ENCODE measurements at places on chromosomes 7 and 10.
A peak's percentile ranks its signal among the peaks of the same experiment; 100 is the strongest.

DNA sequence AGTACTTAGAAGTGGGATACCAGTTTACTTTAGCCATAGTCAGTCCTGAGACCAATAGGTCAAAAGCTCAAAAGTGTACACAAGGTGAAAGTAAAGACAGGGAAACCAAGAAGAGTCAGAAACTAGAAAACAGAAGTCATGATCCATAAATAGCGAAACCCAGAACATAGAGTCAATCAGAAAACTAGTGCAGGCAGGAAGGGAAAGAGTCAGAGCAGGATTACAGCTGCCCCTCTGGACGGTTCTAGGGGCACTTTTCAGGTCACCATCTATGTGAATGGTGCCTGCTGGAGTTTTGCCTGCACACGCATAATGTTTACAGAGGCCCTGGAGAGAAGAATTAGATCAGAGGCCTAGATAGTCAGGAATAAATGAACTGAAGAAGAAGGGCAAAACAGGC is 22.4 kb upstream of the DMTF1 start:
- DNase-seq: no peak

GRCh38 chr10:102467971-102468438 is 16.7 kb upstream of the C10orf95 start:
- no peak for DNase-seq

DNA sequence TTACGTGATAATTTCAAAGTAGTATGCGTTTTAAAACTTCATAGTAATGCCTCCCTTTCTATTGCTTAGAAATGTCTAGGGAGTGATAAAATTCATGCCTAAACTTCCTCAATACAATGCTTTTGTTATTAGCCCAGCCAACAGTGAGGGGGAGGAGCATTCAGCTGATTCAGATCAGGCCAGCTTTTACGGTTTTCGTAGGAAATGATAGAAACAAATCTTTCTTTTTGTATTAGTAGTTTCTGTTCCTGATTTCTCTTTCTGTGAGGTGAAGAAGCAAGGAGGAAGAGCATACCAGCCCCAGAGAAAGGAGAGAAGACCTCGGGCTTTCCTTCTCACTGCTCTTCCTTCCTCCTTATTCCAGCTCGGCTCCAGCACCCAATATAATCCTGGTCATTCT is 35.2 kb upstream of the ITPRID1 start:
- no peak for DNase-seq

DNA sequence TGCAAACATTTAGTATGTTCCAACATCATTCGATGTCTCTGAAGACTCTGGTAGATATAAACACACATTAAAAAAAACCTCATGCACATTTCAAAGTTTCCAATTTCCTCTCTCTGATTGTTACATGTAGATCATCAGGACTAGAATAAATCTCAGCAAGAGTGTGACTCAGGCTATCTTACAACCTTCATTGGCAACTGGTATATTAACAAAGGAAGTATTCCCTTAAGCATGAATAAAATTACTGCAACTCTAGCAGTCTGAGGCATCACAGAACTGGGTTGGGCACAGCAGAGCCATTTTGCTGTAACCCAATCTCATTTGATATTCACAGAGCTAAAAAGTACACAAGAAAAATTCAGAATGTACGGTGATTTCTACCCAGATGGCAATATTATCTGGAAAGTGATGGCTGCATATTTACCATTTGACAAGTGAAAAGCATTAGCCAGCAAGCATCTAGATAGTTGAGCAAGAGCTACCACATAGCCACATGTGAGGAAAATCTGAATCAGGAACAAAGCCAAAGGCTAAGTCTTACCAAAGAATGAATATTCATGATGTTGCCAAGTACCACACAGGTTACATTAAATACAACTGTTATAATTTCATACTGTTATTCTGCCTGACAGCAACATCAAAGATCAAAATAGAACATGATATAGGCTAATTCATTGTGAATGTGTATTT is 232.2 kb downstream of the CRPPA start:
- DNase-seq: no peak

- peak; percentile 44 for DNase-seq
Observed at GRCh38 chr7:131945313-131945911, 389.0 kb upstream of the PODXL start.

- DNase-seq: no peak
Observed at GRCh38 chr7:30922596-30922995, 10.9 kb downstream of the AQP1 start.

GRCh38 chr7:69761290-69761922 is 163.1 kb downstream of the AUTS2 start:
- DNase-seq: no peak

DNA sequence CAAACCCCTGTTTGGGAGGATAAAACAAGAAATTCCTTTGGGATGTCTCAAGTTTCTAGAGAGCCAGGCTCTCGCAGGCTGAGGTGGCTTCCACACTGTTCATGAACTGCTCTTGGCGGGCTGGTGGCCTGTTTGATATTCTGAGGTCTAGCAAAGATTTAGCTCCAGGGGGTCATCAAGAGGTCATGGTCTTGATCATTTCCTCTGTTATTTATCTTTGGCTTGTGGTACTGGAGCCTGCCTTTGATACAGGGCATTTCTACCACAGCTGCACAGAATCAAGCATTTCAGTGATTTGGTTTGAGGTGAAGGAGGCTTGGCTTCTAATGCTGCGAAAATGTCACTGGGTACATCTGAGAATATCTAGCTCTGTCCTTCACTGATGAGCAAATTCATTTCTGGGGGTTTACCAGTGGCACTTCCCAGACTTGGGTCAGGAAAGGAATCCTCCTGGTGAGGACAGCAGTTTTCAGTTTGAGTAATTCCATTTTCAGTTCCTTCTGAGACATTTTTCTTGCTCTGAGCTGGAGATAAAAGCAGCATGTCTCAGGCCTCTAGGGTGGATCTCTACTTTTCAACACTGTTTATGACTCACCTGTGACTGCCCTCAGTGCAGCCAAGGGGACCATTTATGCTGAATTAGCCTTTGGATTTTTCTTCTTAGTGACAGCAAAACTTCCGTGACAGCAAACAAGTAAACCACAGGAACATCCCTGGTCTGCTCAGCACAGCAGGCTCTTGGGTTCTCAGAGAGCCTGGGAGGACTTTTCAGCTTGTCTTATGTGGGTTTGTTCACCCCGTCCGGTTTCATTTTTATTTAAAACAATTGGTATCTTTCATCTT is 312.0 kb downstream of the RNLS start:
- peak; percentile 61 for DNase-seq

GRCh38 chr10:3293581-3294431 is 121.2 kb upstream of the PITRM1 start:
- no peak for DNase-seq

GRCh38 chr7:98287486-98287959 is 6.0 kb downstream of the BRI3 start:
- no peak for DNase-seq

- peak; percentile 77 for DNase-seq
Observed at GRCh38 chr10:119496273-119496672, 46.2 kb downstream of the RGS10 start.

DNA sequence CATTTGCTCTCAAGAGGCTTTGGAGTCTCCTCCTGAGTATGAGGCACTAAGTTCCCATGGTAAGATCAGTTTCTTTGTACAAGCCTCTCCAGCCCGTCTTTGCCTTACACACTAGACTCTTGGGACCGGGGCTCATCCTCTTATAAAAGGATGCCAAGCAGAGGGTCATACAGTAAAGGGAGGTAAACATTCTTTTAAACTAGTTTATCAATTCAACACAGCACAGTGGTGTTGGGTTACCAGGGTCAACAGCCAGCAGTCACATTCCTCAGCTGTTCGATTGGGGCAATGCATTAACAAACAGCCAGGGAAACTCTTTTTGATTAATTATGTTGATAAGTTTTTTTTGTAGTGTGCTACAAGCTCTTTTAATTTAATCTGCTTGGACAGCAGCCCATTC is 37.8 kb downstream of the HHEX start:
- DNase-seq: no peak

DNA sequence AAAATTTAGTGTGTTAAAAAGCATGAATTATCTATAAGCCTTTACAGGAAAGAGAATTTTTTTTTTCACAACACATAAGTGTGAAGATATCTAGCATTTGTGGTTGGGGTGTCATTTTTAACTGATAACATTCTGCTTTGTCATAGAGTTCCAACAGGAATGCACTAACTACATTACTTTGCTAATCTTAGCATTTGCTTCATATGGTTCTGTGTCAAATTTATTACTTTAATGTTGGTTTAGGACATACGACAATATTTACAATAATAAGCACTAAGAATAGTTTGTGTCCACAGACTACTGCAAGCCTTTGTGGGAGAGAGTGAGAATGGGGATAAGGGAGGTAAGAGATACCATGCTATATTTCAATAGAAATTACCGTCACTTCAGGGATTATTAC is 40.6 kb upstream of the MAGI2 start:
- DNase-seq: no peak

- DNase-seq: no peak
Observed at GRCh38 chr10:28788252-28788651, 110.9 kb downstream of the BAMBI start.

- DNase-seq: no peak
Observed at GRCh38 chr7:13742811-13743210, 246.7 kb downstream of the ETV1 start.

GRCh38 chr7:90625562-90625961 is 29.4 kb downstream of the CDK14 start:
- no peak for DNase-seq

DNA sequence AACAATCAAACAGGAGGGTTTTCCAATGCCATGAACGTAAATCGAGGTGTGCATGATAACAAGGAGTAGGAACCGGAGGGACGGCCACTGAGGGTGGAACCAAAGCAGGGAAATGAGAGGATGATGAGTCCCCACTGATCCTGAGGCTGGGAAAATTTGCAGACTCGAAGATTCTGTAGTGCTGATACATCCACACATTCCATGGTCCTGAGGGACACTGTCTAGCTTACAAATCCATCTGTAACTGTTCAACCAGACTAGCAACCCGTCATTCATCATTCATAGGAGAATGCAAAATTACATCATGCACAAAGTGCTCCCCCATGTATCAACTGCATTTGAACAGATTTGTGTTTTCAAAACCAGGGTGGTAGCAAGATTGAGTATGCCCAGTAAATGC is 189.7 kb downstream of the PTPRN2 start:
- no peak for DNase-seq

- DNase-seq: no peak
Observed at GRCh38 chr7:132249256-132249971, 326.9 kb downstream of the PLXNA4 start.

DNA sequence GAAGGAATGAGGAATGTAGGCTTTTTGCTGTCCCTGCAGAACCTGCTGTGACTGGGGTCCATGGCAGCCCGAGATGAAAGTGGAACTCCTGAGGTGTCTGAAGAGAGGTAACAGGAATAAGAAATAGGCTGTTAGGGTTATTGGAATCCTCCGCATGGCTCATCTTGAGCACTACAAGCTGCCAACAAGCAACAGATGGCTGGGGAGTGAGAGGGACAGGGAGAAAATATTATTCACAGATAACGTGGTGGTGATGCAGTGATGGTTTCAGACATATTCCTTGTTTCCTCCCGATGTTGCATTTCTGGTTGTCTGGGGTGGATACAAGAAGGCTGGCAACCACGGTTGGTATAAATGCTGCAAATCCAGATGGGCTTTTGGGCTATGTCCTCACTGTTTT is 46.1 kb downstream of the AP3M1 start:
- no peak for DNase-seq

- DNase-seq: no peak
Observed at GRCh38 chr7:65983965-65984658, 2.1 kb upstream of the GUSB start.

- no peak for DNase-seq
Observed at GRCh38 chr10:133044401-133044811, 43.3 kb upstream of the ADGRA1 start.

- DNase-seq: no peak
Observed at GRCh38 chr7:44154703-44155102, 13.6 kb upstream of the MYL7 start.

DNA sequence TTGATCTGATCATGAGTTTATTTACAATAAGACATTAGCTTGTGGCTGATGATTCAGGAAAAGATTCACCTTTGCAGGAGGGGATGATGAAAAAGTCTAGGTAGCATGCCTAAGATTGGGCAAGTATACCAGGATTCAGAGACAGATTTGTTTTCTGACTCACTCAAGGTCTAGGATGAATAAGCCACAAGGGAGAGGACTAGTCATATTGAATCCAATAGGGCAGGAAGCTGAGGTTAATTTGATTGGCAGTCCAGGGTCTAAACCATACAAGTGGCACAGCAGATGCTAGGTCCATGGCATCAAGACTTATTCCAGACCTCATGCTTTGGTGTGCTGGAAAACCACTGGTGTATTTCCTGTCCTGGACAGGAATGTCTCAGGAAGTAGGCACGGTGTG is 1133.4 kb downstream of the XPNPEP1 start:
- DNase-seq: no peak

DNA sequence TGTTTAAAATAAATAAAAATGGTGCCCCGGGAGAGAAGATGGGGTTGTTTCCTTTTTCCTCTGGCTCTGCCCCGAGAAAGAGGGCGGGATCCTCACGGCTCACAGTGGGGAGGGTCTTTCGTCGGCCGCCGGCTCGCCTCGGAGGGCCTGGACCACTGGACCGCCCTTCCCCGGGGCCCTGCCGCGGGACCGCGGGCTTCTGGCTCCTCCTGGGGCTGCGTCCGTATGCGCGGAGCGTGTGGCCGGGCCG is 3.5 kb upstream of the IGF2BP3 start:
- DNase-seq: no peak

- DNase-seq: no peak
Observed at GRCh38 chr10:35565602-35566081, 39.5 kb upstream of the GJD4 start.

DNA sequence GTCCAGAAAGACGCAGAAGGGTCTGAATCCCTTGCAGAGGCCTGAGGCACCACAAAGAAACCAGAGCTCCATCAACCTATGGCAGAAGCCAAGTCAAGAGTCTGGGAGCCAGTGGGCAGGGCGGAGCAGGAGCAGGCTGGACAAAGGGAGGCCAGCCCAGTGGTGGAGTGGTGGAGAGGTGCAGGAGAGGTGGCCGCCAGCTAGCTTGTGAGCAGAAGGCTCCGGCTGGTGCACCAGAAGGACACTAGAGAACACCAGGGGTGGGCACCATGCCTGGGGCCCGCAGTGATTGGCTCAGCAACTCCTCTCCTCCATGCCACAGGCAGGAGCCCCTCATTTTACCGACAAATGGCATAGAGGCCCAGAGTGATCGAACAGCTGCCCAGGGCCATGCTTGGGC is 186.6 kb downstream of the GRID1 start:
- DNase-seq: no peak

Measured in activated CD4-positive, alpha-beta T cell treated with anti-CD3 and anti-CD28 coated beads, Interleukin-2, amount 50 U/mL, for 48 hours (primary cell).